ENCODE measurements at places on chromosomes 6 and 20. TPM values are rescaled to one million over a fixed set of nuclear protein-coding genes. Genes with fewer than 3 reads are reported as not detected.

The APOBEC2 gene
- total RNA-seq: not detected

The RAB44 gene
- total RNA-seq: 0.09 TPM

The SLC22A23 gene
- 11.9 TPM for total RNA-seq

The CLIC5 gene
- total RNA-seq: not detected

The ARMH2 gene
- total RNA-seq: not detected

The PRPH2 gene
- total RNA-seq: not detected
